ENCODE measurements at places on chromosomes 1 and 21.
A peak's percentile ranks its signal among the peaks of the same experiment; 100 is the strongest.

DNA sequence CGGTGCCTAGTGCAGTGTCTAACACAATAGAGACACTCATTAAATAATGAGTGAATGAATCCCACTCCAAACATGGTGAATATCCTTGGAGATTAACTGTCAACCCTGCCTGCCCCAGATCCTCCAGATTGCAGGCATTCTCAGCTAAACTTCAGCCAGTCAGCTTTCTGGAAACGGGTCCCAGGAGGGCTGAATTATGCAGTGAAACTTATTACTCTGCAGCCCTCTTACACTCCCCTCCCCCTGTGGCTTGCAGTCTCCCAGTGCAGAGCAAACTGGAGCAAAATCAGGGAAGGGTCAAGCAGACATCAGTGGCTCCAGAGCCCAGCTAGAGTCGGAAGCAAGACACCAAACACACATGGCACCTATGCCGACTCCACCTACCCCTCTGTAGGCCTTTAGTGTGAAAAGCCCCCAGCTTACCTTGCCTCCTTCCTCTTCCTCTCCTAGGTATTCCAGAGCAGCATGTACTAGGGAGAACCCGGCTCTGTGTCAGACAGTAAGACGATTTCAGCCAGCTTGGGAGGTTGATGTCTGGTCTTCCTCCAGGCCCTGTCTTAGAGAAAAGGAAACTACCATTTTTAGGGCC, 6.5 kb upstream of the RGS16 start:
- DNase-seq = no peak

DNA sequence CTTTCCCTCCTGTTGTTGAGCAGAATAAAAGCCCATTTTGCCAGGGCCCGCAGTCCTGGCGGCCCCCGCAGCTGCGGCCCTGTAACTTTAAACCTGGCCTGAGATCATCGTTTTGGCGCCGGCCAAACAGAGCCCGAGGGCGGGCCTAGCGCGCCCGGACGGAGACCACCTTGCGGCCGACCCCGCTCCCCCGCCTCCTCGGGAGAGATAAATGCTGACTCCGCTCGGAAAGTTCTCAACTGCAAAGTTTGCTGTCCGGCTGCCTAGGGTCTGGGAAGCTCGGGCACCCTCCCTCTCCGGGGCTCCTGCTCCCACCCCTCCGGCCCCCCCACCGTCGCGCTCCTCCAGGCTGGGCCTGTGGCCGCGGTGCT, at the start of gene PDPN:
Gene PDPN, plus strand, starts transcription at position 238 of the 371 bp plus-strand sequence. CDS start 202 bp downstream, outside the sequence.
- peak; percentile 37 for DNase-seq

GRCh38 chr1:68373173-68373572, 76.6 kb downstream of the RPE65 start:
- DNase-seq = no peak

DNA sequence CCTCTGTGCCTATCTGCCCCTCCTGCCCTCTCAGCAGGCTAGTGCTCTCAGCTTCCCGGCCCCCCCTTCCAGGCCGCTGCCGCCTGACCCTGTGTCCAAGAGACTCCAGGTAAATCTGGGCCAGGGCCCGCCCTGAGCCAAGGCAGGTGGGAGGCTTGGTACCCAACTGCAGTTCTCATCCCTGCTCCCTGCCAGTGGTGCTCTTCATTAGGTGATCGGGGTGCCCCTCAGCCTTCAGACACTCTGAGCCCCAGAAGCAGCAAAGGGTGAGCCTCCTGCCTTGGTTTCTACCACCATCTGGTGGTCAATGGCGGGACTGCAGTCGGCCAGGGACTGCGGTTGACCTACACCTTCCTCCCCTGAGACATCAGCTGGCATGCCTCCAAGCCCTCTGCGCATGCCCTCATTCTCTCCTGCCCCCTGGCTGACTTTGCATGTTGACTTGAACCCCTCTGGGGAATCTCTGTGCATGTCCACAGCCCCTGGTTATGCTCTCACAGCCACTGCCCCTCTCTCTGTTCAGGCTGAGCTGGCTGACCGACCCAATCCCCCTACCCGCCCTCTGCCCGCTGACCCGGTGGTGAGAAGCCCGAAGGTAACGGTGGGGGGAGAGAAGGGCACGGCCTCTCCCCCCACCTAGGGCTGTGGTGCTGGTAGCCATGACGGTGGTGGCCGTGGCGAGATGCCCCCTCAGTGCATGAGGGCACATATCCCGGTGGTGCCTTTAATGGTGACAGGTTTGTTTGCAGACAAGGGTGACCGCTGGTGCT, 2.0 kb upstream of the EFNA4 start:
- peak; percentile 94 for DNase-seq

DNA sequence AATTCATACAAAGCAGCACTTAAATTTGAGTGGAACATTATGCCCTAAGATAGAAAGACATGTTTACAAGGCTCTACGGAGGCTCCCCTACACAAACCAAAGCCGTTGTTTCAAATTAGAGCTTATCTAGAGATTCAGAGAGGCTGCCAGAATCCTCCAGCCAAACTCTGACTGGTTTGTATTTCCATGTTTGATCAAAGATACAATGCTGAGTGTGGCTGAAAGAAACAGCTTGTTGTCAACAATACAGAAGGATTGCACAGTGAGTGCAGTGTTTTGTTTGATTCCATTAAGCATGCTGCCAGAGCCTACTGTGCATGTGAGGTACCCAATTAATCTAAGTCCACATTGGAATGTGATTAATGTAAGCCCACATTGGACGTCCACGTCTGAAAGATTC, 402.7 kb downstream of the DISC1 start:
- DNase-seq = no peak

DNA sequence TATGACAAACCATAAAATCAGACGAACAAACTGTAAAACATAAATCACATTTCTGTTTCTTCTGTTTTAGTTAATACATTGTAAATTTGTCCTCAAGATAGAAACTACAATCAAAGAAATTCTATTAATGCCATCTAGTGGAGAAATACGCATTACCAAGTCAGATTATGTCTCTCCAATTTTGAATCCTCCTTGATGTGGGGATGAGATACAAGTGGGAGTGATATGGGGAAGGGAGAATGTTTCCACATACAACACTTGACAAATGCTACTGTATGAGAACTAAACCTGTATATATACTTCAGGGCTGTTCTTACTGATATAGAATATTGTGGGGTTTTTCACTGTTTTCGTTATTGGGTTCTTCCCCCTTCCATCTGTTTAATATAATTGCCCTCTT, 2.6 kb downstream of the HFM1 start:
- DNase-seq = no peak

Data from progenitor cell of endocrine pancreas (in vitro differentiated cells).